Activated CD4-positive, CD25-positive, alpha-beta regulatory T cell treated with anti-CD3 and anti-CD28 coated beads, Interleukin-2, amount 50 U/mL, for 24 hours (primary cell): ENCODE measurements at places on chromosomes 7 and 10.

GRCh38 chr10:88725798-88726197, 19.7 kb downstream of the LIPK start:
- peak; percentile 30 for ATAC-seq

GRCh38 chr10:52772623-52773022, at the start of gene MBL2:
TSS of gene MBL2 (minus strand) at chr10:52772784. CDS start at chr10:52771635, 1,149 bp downstream.
- ATAC-seq, result no peak

DNA sequence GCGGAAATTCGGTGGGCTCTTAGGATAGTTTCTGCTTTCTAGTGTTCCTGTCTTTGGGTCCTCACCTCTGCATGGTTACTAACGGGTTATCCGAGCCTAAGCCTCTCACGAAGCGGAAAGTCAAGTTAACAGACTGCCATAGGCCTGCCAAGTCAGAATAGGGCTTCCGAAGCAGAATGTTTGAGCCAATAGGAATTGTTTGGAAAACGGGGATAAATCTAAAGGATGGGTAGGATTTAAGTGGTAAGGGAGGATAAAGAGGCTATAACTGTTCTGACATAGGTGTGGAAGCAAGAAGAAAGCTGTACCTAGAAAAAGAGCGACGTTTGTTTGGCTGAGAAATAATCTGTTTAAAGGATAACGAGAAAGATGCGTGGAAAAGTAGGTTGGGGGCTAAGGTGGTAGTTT, 851 bp downstream of the TMEM254 start:
- ATAC-seq, result no peak

GRCh38 chr10:82282782-82283456, 407.9 kb downstream of the NRG3 start:
- ATAC-seq, result no peak

GRCh38 chr10:97336942-97337831, 2.7 kb upstream of the FRAT2 start:
- no peak for ATAC-seq

DNA sequence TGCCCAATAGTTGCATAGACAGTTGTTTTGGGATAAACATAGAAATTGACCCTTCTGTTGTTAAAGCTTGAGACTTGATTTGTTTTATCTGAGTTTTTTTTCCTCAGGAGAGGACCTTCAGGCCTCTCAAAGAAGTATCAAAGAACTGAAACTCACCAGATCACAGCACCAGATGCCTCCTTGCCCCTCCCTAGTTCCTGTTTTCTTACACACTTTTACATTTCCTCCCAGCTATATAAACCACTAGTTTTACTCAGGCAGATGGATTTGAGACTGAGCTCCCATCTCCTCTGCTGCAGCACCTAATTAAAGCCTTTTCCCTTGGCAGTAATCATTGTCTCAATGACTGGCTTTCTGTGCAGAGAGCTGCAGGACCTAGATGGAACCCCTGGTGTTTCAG, 150.6 kb upstream of the NRG3 start:
- no peak for ATAC-seq

DNA sequence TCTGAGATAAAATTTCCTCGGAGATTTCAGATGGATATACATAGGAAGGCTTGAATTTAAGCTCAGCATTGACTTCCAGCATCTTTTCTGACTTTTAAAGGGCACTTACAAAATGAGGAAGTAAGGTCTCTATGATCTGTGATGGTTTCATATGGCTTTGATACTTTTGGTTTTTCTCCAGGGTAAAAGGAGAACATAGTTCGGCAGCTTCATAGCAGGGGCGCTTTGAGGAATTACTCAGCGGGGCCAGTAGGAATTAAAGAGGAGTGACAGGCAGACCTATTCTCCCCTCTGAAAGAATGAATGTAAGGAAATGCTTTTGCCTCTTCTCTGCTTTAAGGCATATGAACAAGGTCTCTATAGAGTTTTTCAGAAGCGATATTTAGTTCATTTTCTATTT, 80.0 kb upstream of the PCDH15 start:
- no peak for ATAC-seq

- ATAC-seq, result no peak
These were observed 42.3 kb downstream of the NRCAM start for GRCh38 chr7:108413782-108414492.

- ATAC-seq, result no peak
These were observed 206.1 kb downstream of the CHRM2 start for GRCh38 chr7:137074391-137075030.

- peak; percentile 17 for ATAC-seq
These were observed 1.3 kb downstream of the PDZD8 start for GRCh38 chr10:117373823-117374505.

DNA sequence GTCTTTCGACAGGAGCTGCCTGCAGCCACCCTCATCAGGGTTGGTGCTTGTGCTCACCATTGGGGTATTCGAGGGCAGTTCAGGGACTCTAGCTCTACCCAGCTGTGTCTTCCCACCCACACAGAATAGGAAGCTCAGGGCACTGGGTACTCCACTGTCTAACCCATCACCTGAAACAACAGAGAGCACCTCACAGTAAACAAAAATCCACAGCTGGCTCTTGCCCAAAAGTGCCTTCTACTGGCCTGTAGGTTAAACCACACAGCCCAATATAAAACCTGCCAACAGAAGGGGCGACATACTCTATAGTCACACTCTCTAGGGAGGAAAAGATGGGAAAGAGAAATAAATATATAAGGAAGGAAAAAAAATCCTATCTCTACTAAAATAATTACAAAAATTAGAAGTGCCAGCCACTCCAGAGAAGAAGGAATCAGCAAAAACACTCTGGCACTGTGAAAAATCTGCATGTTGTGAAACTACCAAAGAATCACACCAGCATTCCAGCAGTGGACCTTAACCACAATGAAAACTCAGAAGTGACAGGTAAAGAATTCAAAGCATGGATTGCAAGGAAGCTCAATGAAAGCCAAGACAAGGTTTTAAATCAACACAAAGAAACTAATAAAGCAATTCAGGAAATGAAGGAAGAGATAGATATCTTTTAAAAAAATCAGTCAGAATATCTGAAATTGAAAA, 110.0 kb downstream of the HGF start:
- no peak for ATAC-seq

GRCh38 chr10:94402843-94403379, 570 bp downstream of the TBC1D12 start:
- ATAC-seq, result peak; percentile 14

DNA sequence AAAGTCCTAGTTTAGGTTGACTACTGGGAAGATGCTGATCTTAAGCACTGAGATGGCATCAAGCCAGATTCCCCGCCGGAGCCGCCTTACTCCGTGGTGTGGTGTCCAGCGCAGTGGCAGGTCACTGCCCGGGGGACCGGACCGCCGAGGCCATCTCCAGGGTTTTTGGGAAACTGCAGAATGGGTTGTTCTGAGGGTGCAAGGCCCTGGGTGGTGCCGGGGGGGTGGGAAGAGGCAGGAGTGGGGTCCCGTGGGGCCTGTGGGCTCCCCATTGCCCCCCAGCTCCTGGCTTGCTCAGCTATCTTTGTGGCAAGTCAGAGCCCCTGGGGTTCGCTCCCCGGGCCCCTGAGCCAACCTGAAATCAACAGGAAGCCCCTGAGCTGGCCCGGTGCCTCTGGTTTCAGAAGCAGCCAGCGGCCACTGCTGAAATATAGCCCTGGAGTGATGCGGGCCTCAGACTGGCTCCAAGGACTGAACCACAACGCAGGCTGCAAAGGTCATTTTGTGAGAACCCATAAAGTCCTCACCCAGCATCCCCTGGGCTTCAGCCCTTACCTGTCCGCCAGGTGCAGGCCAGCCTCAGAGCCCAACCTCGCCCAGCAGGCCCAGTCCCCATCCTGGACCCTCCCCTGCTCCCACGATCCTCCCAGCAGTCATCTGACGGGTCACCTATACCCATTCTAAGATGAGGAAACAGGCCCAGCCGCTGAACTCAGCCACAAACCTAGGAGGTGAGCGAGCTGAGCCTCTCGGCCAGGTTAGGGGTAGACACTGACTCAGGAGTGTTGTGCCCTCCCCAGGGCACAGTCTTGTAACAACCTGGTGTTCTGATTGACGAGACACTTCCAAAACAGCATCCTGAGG, 102.7 kb downstream of the PDGFA start:
- no peak for ATAC-seq

DNA sequence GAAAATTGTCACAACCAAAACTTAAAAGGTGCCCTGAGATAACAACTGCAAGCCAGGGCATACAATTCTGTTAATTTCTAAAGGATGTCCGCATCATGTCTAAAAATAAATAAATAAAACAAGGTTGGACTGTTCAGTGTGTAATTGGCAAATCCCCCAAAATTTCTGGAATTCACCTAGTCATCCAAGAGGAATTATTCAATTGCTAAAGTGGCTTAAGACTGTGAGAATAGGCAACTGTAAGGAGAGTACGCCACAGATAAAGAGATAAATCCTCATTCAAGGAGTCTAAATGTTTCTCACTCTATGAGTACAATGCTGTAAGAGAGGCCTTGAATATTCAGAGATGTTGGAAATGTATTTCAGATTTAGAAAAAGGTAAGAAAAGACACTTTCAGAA, 37.2 kb downstream of the PIK3AP1 start:
- ATAC-seq, result no peak

GRCh38 chr10:62614389-62615157, 189.9 kb upstream of the ADO start:
- peak; percentile 48 for ATAC-seq

DNA sequence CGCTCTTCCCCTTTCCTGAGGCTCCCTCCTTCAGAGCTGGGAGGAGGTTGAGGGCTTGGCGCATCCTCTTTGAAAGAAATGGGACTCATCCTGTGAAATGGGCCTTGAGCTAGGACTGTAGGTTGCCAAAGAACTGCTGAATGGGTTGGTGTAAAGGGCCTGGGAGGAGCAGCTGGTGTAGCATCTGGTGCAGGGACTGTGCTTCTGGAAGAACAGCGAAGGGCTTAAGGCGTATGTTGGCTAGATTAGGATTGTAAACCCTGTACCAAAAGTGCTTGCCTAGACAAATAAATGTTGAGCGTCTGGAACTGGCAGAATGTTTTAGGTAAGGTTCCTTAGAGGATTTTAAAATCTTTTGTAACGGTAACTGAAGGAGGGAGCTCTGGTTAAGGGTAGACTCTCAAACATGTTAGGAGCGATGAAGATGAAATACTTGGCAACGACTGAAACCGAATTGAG, 563 bp downstream of the STAM start:
- no peak for ATAC-seq

DNA sequence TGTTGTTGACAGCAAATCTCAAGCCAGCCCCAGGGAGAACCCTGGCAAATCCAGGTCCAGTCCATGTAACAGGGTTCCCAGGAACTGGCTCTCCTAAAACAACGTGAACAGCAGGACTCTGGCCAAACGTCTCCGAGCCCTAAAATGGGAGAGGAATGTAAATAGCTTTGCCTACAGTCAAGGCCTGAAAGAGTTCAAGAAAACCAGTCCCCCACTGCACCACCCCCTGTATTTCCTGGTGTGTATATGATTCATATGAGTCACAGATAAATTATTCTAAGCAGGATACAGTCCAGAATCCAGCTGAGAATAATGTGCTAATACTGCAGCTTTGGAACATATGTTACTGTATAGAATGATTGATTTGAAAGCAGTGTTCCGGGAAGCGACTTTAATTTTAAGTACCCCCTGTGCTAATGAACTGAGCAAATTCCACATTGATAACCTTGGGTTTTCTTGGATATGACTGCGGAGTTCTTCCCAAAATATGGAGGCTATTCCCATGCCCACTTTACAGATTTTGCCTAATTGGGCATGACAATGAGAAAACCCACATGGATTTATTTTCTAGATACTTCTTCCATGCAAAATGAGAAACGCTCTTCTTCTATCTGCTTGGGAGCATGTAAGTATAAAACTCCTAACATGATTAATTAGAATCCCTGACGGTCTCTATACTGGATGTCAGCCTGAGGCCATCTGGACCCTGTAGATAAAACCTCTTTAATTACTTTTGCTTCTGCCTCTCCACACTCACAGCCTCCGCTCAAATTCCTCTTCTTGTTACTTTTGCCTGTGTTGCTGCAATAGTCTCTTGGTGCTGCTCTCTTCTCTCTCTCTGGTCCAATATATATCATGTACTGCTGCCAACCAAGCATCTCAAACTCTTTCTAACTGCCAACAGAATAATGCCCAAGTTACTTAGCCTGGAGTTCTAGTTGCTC, 50.2 kb downstream of the LAMB4 start:
- ATAC-seq, result no peak

GRCh38 chr7:28276298-28276697, 95.7 kb upstream of the JAZF1 start:
- ATAC-seq, result no peak

DNA sequence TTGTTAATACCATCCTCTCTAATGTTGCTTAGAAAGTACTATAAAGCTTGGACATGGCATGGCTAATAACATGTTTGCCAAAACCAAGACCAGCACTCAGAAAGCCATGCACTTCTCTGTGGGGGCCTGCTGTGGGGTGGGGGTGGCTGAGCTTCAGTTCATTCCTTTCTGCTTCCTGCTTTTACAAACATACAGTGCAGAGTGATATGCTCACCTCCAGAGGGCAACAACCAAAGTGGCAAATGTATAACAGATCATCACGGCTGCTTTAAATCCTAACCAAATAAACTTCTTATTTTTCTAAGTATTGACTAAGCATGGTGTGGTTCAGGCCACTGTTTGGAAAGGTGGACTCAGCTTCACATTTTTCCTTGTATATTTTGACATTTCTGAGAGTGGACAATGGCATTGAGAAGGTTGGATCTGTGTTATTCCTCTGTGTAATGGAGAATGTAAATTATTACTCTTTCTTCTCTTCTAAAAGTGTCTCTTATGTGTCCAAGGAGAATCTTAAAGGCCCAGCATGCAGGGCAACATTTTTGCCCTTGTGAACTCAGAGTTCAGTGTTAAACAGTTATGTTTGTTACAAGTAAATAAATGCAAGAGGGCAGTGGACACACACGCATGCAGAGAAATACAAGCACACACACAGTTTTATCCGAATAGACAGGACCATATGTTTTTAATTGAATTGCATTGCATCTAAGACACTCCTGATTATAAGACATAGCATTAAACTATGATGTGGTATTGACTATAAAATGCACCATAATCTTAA, 186.1 kb downstream of the HERPUD2 start:
- no peak for ATAC-seq

DNA sequence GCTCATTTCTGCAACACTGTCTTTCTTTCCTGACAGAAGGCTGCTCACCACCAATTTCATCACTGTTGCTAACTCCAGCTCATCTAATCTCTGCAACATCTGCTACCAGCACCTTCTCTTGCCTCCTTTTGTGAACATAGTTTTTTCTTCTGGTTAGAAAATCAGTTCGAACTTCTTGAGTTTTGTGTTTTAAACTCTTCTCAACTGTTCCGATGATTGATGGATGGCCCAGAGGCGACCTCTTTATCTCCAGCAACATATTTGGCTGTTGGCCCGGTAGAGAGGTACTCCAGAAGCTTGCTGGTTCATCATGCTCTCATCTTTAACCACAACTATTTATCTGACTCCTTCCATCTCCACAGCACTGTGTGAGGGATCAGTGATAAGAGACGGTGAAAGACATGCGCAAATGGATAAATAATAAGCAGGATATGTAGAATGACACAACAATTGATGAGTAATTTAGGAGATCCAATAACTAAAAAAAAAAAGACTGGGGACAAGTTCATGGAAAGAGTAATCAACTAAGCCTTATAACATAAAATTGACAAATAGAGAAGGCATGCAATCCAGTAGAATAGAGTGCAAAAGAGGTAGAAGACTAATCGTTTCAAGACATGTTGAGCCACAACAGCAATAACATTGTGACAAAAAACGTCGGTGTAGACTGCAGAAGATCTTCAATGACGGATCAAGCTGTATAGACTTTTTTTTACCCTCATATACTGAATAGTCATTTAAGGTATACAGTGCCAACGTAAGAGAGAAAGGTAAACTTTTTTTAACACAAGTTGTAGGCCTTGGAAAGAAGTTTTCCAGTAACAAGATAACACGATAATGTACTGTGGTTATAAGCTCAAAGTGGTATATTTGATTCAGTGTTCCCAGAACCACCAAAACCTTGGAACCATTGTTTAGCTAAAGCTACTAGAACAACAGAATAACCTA, 152.2 kb downstream of the CRPPA start:
- no peak for ATAC-seq
